ENCODE measurements at places on chromosomes 5 and 9.

- DNase-seq, result no peak
These were observed 83.6 kb downstream of the ANKH start for GRCh38 chr5:14787801-14788579.

GRCh38 chr5:53922508-53923498 is 362.4 kb downstream of the NDUFS4 start:
- DNase-seq, result no peak

DNA sequence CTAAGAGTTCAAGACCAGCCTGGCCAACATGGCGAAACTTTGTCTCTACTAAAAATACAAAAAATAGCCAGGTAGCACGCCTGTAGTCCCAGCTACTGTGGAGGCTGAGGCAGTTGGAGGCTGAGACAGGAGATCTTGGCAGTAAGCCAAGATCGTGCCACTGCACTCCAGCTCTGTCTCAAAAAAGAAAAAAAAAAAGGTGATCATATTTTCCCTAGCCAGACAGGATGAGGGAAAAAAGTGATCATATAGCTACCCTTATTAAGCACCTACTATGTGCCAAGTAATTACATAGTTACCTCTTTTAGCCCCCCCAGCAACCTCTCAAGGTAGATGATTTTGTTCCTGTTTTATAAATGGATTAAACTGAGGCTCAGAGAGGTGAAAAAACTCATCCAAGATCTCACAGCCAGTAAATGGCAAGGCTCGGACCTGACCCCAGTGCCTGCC is 18.1 kb upstream of the RPL26L1 start:
- DNase-seq, result no peak

DNA sequence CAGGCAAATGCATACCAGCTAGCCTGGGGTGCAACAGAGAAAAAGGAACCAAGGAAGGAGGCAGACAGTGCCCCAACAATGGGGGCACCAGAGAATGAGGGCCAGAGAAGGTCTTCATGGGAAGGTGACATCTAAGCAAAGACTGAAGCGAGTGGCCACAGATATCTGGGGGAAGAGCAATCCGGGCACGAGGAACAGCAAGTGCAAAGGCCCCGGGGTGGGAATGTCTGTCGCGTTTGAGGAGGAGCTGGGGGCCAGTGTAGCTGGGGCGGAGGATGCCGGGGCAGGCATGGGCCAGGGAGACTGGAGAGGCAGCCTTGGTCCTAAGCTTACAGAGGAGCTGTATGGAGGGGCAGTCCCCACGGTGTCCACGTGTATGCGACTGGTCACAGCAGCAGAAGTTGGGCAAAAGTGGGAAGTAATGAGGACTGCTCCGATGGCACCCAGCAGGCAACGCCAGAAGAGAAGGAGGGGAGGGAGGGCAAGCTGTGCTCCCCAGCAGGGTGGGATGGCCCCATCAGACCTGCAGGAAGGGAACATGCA is 19.1 kb downstream of the EEIG1 start:
- DNase-seq, result no peak

- no peak for DNase-seq
These were observed 5.1 kb downstream of the SPINK1 start for GRCh38 chr5:147826361-147826760.

DNA sequence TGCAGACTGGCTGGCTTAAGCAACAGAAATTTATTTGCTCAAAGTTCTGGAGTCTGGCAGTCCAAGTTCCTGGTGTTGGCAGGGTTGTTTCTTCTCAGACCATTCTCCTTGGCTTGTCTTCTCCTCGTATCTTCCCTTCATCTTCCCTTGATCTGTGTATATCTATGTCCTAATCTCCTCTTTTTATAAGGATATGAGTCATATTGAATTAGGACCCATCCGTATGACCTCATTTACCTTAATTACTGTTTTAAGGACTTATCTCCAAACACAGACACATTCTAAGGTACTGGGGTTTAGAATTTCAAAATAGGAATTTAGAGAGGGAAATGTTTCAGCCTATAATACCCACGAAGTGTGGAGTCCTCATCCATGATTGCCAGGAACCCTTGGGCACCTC is 13.1 kb upstream of the LPAR1 start:
- no peak for DNase-seq

DNA sequence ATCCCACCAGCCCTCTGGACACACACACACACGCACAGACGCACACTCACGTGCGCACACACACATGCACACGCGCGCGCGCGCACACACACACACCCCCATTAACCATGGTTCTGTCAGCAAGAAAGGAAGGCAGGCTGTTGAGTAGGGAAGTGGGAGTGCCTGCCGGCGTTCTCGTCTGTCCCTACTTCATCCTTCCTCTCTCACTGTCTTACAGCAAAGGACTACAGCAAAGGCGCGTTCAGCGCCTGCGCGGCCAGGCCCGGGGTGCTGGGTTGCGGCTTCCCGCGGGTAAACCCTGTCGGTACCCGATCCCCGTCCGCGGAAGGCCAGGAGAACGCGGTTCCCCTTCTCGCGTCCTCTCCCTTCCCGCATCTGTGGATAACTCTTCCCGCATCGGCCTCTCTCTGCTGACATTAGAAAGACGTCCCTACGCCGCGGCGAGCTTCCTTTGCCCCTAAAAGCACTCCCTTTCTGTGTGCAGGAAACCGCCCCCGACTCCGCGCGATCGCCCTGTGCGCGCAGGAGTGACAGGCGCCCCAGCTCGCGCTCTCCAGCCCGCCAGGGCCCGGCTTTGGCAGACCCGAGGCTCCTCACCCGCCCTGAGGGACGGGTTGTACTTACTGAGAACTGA is 219.2 kb downstream of the AGTPBP1 start:
- no peak for DNase-seq

DNA sequence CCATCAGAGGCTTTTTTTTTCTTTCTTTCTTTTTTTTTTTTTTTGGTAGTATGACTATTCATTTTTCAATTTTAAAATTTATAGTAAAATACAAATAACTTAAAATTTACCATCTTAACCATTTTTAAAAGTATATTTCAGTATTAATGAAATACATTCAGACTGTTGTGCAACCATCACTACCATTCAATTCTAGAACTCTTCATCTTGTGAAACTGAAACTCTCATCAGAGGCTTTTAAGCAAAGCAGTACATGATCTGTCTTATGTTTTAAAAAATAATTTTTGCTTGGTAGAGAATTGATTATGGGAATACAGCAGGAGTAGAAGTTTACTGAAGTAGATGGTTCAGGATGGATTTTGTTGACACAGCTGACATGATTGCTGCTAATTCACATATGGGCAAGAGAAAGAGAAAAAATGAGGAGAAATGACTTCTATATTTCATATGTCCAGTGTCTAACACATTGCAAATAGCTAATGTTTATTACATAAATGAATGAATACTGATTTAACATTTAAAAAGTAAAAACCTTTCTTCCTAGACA is 13.4 kb downstream of the ELOVL7 start:
- no peak for DNase-seq

GRCh38 chr5:174503461-174504265 is 220.7 kb upstream of the MSX2 start:
- DNase-seq, result no peak

- DNase-seq, result no peak
These were observed 186.3 kb downstream of the MARCHF11 start for GRCh38 chr5:15993334-15993733.

GRCh38 chr5:126359884-126360283 is 63.3 kb upstream of the GRAMD2B start:
- DNase-seq, result no peak

DNA sequence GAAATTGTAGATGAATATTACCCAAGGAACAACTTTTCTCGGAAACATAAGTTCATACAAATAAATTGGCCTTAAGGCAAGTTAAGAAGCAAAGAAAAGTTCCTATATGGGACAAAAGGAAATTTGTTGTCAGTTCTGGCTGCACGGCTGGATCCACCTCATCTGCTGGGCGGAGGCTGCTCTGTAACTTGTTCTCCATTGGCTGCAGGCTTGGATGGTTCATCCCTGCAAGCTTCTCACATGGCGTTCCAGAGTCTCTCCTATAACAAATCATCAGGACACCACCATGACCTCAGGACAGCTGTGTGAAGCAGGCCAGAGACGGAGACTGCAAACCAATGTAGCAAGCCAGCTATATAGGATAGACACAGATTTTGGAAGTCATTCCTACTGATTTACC is 81.4 kb upstream of the DAB2 start:
- DNase-seq, result no peak

DNA sequence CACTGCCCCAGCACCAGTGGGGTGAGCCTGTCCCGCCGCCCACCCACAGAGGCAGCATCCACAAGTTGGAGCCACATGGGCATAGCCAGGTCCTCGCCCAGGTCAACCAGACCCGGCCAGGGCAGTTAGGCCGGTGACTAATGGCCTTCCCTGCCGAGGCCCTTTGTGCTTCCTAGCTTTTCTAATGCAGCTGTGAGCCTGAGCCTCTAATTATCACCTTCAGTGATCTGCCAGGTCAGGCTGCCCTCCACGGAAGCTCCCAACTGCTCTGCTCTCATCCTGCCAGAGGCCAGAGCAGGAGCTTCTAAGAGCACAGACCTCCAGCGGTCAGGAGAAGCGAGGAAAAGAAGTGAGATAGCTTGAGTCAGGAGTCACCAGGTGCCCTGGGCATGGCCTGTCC is 87.1 kb upstream of the PPP1R26 start:
- DNase-seq, result no peak

DNA sequence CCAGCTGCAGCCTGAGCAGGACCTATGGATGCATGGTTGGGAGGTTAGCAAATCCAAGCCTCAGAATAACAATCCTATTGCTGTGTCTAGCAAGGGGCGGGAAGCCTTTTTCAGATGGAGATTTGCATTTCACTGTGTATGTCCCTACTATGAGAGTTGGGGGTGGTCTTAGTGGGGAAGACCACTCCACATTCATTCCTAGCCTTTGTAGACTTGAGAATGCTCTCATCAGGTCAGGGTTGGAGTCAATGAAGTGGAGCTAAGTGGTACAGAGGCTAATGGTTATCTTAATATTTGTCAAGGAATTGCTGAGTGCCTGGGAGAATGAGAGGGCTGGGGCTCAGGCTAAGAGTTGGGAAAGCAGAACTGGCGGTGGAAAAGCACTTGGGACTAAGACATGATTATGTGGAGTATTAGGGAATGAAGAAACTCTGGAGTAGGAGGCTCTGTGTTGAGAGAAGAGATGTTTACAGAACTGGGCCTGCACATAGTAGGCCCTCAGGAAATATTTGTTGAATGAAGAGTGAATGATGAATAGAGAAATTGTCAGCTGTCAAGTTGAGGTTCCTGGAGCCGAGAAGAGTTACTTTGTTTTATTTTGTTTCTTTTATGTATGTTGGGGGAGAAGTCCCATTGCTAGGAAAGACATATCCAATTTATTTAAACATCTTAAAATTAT is 175.5 kb upstream of the SPRY4 start:
- no peak for DNase-seq

GRCh38 chr5:142432369-142432863 is 107.6 kb upstream of the SPRY4 start:
- DNase-seq, result peak; percentile 16

DNA sequence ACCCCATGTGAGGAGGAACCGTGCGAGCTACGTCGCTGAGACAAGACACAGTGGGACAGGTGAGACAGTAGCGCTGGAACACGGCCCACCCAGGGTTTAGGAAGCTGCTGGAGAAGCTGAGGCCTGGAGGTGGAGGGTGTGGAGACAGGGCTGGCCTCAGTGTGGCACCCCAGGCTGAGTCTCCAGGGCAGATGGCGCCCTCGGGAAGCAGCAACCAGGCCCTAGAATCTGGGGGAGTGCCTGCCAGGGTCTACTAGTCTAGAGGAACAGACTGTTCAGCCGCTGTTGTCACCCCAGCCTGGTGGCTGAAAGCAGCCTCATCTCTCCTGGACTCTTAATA is 4.6 kb upstream of the TERT start:
- DNase-seq, result no peak

GRCh38 chr5:86127696-86128095 is 490.0 kb upstream of the COX7C start:
- no peak for DNase-seq

DNA sequence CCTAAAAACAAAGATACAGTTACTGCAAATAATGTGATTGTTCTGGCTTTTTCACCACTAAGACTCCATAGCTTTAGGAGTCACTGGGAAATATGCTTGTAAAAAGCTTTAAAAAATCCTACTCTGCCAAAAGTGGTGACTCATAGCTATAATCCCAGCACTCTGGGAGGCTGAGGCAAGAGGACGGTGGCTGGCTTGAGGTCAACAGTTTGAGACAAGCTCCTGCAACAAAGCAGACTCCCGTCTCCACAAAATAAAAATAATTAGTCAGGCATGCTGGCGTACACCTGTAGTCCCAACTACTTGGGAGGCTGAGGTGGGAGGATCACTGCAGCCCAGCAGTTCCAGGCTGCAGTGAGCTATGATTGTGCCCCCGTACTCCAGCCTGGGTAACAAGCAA is 406.4 kb downstream of the HTR1A start:
- no peak for DNase-seq

DNA sequence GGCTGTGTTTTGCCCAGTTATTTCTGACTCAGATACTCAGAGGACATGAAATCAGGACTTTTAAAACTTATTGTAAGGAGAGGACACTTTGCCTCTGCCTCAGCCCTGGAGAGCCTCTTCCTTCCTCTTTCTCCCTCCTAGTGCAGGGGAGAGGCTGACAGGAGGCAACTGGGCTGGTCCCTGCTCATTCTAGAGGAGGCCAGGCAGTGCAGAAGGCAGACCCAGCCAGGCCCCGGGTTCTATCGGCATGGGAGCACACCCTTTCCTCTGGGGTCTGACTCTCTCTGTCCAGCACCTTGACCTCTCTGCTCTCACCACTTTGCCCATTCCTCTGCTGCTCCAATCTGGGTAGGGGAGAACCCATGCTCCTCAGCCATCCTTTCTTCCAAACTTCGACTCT is 16.0 kb upstream of the SMIM32 start:
- DNase-seq, result no peak

GRCh38 chr5:151115272-151115905 is 34.6 kb upstream of the TNIP1 start:
- DNase-seq, result peak; percentile 68

DNA sequence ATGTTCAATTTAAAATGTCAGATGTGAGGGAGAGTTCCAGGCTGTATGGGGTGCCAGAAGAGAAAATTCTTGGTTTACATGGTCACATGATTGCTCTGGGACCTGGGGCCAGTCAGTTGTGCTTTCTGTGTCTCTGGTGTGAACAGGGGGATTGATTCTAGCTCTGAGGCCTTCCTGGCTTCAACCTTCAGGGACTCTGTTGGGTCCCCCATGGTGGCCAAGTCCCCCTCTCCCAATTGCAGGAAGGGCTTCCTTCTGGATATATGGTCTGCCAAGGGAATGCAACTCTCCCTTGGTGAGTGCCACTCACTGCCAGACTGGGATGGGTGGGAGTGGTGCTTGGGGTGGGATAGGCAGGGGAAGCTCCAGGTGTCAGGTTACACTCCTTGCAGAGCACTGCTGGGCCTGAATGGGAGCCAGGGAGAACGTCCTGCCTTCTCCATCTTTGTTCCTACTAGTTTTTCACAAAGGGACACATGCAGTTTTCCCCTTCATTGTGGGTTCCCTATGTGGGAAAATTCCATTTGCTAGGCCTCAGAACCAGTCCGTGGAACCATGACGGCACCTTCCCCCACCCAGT is 153.2 kb downstream of the MELK start:
- DNase-seq, result no peak

- no peak for DNase-seq
These were observed 104.6 kb downstream of the CACNA1B start for GRCh38 chr9:137982200-137982599.

All from T-helper 9 cell (primary cell).